Panc1 (cell line): ENCODE measurements at places on chromosomes 3 and 15.

DNA sequence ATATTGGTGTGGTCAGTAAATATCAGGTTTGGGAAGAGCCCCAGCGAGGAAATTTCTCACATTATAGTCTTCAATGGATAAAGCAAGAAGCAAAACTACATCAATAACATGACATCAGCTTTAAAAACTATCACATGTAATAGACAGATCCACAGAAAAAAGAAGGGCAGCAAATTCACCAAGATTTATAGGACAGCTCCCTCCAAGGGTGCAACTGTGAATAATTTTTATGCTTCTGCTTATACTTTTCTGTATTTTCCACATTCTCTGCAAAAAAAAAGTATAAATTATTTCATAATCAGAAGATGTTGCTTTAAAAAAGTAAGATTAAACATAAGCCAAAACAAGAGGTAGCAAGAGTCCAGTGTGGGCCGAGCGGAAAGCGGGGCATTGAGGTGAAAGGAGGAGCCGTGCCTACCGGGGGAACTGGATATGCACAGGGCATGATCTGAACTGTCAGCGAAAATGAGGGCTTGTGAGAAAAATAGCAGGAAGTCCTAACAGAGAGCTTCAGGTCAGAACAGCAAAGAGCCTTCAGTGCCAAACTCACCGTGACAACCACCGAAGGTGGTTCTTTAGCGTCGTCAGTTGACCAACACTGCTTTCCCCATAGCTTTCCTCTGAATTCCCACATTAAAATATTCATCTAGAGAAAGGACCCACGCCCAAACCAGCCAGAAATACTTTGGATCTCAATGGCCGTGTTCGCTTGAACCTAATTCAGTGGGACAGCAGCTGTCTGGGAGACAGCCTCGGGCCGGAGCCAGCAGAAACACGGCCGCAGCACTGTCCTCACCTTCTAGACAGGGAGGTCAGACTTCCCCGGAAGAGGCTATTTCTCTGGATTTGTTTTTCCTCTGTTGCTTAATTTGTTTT, 59.8 kb downstream of the FAM174B start:
- DNase-seq, result no peak

DNA sequence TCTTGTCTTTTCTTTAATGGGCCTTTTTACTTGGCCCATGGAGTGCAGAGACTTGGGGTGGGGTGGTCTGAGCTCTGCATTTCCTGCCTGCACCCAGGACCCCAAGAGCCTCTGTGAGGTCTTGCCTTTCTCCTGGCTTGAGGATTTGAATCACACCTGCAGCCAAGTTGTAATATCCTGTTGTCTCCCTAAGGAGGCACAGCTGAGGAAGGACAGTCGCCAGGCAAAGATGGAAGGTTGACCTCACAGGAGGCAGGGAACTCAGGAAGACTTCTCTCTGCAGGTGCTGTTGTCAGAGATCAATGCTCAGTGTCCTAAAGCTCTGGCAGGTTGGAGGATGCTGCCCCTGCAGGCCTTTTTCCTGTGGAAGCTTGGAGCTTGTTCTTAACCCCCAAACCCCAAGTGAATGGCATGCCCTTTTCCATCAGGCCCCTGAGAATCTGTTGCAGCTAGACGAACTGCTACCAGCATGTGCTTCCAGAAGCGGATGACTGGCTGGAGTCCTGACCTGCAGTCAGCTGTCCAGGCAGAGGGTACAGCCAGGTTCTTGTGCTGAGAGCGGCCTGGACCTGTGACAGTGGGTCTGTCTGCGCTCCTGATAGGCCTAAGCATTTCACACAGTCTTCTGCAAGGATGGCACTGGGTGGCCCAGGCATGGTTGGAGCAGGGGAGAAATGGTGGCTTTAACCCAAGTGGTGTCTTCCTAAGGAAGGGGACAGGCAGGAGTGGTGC, 120.0 kb downstream of the EEFSEC start:
- DNase-seq, result no peak

GRCh38 chr3:71285086-71285485, 298.4 kb downstream of the FOXP1 start:
- no peak for DNase-seq

DNA sequence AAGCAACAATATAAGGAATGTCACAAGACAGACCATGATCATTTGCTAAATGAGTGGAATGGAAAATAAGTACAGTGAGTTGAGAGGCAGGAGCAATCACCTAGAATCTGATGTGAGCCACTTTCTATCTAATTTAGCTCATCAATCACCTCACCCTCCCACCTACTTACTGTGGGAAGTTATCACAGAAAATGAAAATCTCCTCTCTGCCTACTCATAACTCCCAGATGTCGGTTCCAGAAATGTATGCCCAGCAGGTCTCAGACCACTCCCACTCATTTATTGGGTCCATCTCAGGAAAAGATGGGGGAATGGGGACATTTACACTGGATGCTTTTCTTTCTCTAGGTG, 270.9 kb downstream of the FHIT start:
- no peak for DNase-seq

GRCh38 chr15:54722342-54722986, 474.3 kb downstream of the RSL24D1 start:
- DNase-seq, result no peak

DNA sequence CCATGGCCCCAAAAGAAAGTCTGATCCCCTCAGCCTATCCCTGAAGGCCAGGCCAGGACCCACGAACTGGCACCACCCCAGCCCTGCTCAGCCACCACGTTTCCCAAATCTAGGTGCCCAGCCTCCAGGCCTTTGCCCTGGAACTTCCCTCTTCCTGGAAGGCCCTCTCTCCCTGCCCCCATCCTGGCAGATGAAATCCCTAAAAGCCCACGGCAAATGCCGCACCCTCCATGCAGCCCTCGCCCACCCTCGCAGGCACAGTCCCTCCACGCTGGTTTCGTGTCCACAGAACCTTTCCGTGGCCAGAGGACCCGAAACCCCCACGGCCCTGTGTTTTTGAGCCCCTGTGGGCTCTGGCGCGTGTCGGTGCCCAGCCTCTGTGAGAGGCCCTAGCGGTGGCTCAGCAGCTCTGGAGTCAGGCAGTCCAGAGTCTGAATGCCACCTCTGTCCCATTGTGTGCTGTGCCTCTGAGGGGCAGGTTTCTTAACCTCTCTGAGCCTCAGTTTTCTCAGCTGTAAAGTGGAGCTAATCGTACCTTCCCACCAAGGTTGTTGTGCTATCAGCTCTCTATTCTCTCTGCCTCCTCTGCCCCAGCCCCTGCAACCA, 138.5 kb upstream of the IQSEC1 start:
- DNase-seq, result no peak
